ENCODE measurements at places on chromosomes 7 and 10.

DNA sequence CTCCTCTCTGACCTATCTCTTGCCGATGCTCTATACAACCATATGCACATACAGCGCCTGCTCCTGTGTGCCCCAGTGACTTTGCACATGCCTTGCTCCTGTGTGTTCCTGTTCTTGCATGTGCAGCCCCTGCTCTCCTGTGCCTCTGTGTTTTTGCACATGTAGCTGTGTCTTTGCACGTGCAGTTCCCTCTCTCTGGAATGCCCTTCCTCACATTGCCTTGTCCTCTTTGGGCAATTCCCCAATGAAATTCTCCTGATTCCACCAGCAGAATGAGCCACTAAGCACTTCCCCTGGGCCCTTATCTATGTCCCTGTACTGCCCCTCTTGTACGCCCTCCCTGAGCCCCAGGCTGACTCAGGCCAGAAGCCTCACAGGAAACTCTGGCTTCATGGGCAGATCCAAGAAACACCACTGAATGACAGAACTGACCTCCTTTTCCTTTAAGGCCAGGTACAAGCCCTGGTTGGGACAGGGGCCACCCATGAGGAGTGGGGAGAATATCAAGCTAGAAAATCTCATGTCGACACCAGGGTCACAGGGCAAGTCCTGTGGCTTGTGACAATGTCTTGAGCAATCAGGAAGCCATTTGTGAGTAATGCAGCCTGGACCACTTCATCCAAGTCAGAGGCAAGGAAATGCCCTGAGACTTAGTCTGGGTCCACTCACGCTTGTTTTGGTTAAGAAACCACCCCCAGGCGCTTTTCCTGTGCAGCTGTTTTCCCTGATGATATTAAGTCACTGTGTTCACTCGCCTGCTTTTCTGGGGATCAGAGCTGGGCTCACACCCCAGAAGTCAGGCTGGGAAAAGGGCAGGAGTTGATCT, 1.9 kb upstream of the ARHGAP22 start:
- no peak for DNase-seq

- DNase-seq = no peak
Observed at GRCh38 chr10:56624082-56624481, 263.0 kb upstream of the ZWINT start.

DNA sequence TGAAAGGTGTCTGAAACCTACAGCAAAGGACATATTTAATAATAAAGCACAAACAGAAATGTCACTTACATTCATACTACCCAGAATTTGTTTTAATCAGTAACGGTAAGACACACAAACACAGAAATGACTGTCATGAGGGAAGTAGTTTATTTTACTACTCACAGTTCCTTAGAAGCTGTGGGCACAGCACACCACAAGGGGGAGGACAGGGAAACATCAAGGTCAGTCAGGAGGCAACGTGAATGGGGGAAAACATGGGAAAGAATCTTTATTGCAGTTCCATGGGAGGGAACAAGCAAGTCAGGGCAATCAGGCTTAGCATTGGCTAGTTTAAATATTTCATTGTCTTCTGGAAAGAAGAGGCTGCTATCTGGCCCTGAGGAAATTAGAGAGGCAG, 123.8 kb upstream of the PDSS1 start:
- no peak for DNase-seq

- no peak for DNase-seq
Observed at GRCh38 chr10:50566150-50566549, 57.6 kb downstream of the SGMS1 start.

DNA sequence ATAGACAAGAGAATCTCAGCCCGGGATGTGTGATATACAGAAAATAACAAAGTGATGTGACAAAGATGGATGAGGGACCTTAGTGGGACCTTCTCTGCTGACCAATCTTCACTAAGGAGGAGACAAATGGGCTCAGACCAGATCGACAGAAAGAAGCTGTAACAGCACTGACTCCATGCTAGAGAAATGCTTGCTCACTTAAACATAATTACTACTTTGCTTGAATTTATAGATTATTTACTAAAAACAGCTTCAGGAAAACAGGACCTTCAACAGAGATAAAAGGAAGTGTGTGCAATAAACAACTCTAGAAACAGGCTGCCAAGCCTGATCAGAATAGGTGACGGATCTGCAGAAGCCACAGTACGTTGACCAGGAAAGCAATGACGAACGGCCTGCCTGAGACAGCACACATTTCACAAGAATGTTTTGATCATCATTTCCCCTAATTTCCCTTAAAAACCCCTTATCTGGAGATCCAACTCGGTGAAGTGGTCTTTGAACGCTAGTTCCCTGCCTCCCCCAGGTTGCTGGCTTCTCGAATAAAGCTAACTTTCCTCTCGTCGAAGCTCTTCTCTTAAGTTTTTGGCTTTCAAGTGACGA, 98.4 kb upstream of the STEAP1B start:
- DNase-seq = no peak

Measured in activated CD4-positive, alpha-beta T cell treated with anti-CD3 and anti-CD28 coated beads, Interleukin-2, amount 50 U/mL, for 4 hours (primary cell).